Activated naive CD8-positive, alpha-beta T cell treated with anti-CD3 and anti-CD28 coated beads, Interleukin-2, amount 50 U/mL, for 16 hours (primary cell): ENCODE measurements at places on chromosomes 7 and 10.

- no peak for DNase-seq
These were observed 478.2 kb upstream of the FOXK1 start for GRCh38 chr7:4203626-4204512.

DNA sequence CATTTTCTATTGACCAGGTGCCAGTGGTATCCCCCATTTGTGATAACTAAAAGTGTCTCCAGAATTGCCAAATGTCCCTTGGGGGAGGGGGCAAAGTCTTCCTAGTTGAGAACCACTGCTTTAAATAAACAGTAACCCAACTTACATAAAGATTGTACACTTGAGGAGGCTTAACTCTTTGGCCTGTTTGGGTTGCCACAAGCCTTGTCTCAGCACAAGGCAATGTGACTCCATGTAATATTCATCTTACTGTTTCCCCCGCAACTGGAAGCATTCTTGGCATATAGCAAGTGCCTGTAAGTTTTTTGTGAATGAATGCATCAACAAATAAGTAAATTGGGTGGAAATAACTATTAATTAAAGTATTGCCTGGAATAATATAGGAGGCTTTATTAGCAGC lies 108.3 kb downstream of the ANK3 start:
- DNase-seq = no peak

- no peak for DNase-seq
These were observed 103.8 kb downstream of the CPEB3 start for GRCh38 chr10:92187101-92187500.

DNA sequence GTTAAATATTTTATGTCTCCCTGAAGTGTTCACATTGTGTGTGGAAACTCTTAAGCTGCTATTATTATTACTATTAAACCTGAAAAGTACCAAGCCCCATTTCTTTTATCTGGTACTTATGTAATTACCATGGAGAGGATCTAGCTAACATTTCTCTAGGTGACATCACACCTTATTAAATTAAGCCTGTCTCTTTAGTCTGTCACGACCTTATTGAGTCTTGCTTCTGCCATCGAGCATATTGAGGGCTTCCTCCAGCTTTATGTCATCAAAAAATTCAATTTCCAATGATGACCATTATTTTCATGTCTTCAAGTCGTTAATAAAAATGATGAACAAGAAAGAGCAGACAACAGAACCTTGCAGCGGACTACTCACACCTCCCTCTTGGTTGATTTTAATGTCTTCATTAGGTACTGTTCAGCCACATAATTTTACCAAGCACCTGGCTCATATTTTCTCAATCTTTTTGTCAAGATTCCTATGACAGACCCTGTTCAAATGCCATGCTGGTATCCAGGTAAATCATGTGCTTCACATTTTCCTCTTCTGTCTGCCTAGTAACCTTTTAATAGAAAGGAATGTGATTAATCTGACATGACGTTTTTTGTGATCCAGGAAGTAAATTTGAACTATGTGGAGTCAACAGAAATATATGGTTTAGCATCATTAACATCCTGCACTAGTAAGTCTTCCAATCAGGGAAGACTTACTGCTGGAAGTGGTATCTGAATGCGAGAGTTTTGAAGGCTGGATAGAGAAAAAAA lies 556.7 kb downstream of the SORCS3 start:
- DNase-seq = no peak

GRCh38 chr10:2791774-2792443 lies 275.4 kb upstream of the PFKP start:
- no peak for DNase-seq
